LNCaP clone FGC (cell line): ENCODE measurements at places on chromosomes 1 and 21.

DNA sequence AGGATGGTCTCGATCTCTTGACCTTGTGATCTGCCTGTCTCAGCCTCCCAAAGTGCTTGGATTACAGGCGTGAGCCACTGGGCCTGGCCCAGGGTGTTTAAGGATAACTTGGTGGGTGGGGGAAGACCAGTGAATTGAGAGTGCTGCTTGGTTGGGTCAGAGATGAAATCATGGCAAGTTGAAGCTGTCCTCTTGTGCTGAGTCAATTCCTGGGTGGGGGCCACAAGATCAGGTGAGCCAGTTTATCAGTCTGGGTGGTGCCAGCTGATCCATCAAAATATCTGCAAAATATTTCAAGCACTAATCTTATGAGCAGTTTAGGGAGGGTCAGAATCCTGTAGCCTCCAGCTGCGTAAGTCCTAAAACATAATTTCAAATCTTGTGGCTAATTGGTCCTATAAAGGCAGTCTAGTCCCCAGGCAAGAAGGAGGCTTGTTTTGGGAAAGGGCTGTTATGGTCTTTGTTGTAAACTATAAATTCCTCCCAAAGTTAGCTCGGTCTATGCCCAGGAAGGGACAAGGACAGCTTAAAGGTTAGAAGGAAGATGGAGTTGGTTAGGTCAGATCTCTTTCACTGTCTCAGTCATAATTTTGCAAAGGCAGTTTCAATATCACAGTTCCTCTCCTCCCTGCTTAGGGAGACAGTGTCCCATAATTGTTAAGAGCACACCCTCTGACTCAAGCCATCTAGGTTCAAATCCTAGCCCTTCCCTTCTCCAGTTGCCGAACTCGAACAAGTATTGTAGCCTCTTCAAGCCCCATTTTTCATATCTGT, 66.8 kb upstream of the BACH1 start:
- no peak for DNase-seq

- DNase-seq = no peak
Measured at GRCh38 chr1:56866656-56867055, 12.1 kb downstream of the C8A start.

- DNase-seq = peak; percentile 50
Measured at GRCh38 chr21:45541221-45542039, 810 bp downstream of the SLC19A1 start.

GRCh38 chr1:62439652-62440371, 3.0 kb downstream of the USP1 start:
- DNase-seq = no peak

DNA sequence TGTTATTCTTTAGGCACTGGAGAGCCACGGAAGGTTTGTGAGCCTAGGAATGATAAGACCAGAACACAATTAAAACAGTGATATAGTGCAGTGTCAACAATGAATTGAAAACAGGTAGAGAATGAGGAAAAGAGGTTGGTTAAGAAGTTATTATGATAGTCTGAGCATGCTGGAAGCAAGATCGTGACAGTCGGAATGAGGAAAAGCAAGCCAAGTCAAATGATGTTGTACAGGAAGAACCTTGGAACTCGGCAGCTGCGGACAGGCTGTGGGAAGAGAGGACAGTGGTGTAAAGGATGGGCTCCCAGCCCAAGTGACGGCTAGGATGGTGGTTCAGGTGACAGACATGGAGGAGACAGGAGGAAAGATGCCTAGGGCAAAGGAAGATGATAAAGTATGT, 25.6 kb downstream of the MTARC1 start:
- peak; percentile 93 for DNase-seq

DNA sequence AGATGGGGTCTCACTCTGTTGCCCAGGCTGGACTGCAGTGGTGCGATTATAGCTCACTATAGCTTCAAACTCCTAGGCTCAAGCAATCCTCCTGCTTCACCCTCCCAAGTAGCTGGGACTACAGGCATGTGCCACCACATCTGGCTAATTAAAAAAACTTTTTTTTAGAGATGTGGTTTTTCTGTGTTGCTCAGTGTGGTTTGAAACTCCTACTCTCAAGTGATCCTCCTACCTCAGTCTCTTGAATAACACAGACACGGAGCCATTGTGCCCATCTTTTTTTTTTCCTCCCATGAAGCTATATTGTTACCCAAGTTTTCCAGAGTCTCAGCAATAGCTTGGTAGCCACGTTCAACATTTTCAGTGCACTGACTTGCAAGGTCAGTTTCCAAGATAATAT, 2.7 kb downstream of the GIPC2 start:
- no peak for DNase-seq

- no peak for DNase-seq
Measured at GRCh38 chr1:233487408-233487807, 126.5 kb upstream of the KCNK1 start.

GRCh38 chr1:164765557-164765956, 206.6 kb downstream of the PBX1 start:
- DNase-seq = no peak

DNA sequence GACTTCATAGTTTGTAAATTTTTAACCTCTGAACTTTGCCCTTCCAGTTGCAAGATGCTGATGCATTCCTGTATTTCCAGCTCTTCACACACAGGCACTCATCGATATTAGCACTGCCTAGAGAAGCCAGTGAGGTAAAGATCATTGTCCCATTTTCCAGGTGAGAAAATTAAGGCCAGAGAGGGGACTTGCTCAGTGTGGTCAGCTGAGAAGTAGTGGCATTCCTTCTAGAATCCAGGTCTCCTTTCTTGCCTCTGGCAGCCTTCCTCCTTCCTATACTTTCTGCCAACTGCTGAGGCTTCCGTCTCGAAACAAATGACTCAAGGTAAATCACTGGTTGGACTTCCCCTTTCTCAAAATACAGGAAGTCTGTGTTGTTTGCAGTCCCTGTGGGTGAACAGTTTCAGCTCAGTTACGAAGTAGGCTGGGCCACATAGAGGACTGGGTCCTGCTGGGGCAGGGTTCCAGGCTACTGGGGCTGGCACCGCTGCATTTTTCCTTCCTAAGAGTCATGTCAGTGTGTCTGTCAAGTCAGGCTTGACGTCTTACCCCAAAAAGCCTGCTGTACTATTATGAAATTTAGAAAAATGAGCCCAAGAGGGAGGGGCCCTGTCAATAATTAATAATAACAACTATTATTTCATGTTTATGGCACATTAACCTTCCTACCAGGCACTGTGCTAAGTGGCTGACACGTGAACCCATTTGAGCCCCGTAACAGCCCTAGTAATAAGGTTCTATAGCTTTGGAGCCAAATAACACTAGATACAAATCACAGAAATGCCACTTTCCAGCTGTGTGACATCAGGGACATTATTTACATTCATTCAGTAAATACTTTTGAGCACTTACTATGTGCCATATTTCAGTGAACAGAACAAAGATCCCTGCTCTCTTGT, 16.6 kb upstream of the RNF19B start:
- peak; percentile 95 for DNase-seq
